OCI-LY7 (cell line): ENCODE measurements at places on chromosomes 6 and 20. TPM values are rescaled to one million over a fixed set of nuclear protein-coding genes. Genes with fewer than 3 reads are reported as not detected.

The NKX2-4 gene
- not detected in 2 replicates for total RNA-seq

DNA sequence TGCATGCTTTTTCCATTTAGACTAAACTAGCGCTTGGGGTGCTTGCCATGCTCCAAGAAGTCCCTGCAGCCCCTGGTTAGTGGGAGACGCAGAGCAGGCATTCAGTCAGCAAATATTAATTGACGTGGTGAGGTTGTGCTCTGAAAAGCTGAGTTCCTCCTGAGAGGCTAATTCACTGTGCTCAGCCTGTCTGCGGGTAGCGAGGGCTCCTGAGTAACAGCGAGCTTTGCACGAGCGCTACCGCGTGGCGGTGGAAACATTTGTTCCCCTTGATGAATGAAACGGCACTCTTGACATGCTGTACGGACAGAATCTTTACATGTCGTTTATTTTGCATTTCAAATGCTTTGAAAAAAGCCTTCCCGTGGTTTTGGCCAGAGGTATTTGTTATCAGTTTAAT is 170.6 kb upstream of the AGPAT4 start:
- no peak for DNase-seq

GRCh38 chr20:920311-920710 is 4.2 kb upstream of the ANGPT4 start:
- DNase-seq, result no peak

- no peak for DNase-seq
Observed at GRCh38 chr6:169545982-169546381, 155.8 kb downstream of the WDR27 start.

DNA sequence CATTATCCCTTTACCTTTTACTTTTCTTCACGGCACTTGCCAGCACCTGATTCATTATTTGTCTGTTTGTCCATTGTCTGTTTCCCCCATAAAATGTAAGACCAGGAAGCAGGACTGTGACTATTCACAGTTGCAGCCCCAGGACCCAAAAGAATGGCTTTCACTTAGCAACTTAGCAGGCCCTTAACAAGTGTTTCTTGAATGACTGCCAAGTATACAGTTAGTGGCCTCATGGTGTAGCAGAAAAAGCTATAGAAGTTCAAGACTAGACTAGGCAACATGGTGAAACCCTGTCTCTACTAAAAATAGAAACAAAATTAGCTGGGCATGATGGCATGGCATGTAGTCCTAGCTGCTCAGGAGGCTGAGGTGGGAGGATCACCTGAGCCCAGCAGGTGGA is 4.3 kb downstream of the SLC26A8 start:
- DNase-seq, result no peak
